Osteocyte (in vitro differentiated cells): ENCODE measurements at places on chromosomes 1 and 21. TPM values are rescaled to one million over a fixed set of nuclear protein-coding genes. Genes with fewer than 3 reads are reported as not detected.

IFI16 gene
- 62.4 and 65.9 TPM in 2 replicates for total RNA-seq

OR4F16 gene
- not detected in 2 replicates for total RNA-seq

SMIM12 gene
- 38.6 and 39.6 TPM in 2 replicates for total RNA-seq

LCE2B gene
- total RNA-seq, result not detected in 2 replicates

MYOC gene
- not detected in 2 replicates for total RNA-seq

C1orf141 gene
- total RNA-seq, result not detected in 2 replicates

KRTAP19-1 gene
- total RNA-seq, result not detected in 2 replicates

TRPM2 gene
- not detected in 2 replicates for total RNA-seq

LCE3D gene
- total RNA-seq, result not detected in 2 replicates

CFHR4 gene
- total RNA-seq, result not detected in 2 replicates

SMAP2 gene
- 12.7 TPM in 2 replicates for total RNA-seq

LRRC39 gene
- total RNA-seq, result 0.60 and 0.73 TPM in 2 replicates

SPRR5 gene
- not detected in 2 replicates for total RNA-seq

FAAH gene
- 12.2 and 15.3 TPM in 2 replicates for total RNA-seq

GABRD gene
- not detected in 2 replicates for total RNA-seq

DDX20 gene
- total RNA-seq, result 13.1 and 14.0 TPM in 2 replicates

GCSAML gene
- total RNA-seq, result not detected in 2 replicates

ILF2 gene
- total RNA-seq, result 151 and 157 TPM in 2 replicates

MARK1 gene
- total RNA-seq, result 1.2 and 1.8 TPM in 2 replicates

PCP4L1 gene
- not detected in 2 replicates for total RNA-seq

CD247 gene
- not detected in 2 replicates for total RNA-seq

ENAH gene
- total RNA-seq, result 232 and 233 TPM in 2 replicates

KIF21B gene
- 0.63 and 0.97 TPM in 2 replicates for total RNA-seq

TCHH gene
- 0.05 TPM in 1 of 2 replicates, not detected in the other for total RNA-seq

DHRS3 gene
- total RNA-seq, result 52.5 and 55.3 TPM in 2 replicates
